ENCODE measurements at places on chromosomes 16 and 17.
A peak's percentile ranks its signal among the peaks of the same experiment; 100 is the strongest.

DNA sequence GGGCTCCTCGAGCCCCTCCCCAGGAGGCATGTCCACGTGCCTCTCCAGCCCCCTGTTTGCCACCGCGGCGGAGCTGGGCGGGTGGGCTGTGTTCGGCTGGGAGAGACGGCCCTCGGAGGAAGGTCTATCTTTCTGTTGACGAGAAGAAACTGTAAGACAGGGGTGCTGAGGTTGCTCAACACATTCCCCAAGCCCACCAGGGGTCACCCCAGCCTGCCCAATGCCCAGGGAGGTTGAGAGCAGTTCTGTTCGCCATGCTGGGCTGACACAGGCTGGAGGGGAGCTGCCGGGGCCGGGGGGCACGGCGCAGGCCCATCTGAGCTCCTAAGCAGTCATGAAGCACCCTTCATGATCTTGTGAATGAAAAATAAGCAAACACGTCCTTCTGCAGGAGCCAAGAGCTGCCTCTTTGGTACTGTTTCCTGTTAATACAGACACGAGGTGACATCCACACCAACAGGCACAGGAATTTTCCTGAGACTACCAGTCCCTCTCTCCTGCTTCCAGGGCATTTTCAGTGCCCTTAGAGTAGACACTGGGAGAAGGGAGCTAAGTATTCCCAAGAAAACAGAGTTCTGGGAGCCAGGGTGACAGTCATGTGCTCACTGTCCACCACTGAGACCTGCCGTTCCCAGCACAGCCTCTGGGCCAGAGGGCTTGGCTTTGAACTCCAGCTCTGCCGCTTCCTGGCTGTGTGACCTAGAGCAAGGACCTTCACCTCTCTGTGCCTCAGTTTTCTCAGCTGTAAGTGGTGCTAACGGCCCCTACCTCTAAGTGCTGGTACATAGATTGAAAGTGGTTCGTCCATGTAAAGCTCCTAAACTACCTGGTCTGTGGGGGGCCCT is 9.2 kb downstream of the UBALD2 start:
- no peak for DNase-seq

DNA sequence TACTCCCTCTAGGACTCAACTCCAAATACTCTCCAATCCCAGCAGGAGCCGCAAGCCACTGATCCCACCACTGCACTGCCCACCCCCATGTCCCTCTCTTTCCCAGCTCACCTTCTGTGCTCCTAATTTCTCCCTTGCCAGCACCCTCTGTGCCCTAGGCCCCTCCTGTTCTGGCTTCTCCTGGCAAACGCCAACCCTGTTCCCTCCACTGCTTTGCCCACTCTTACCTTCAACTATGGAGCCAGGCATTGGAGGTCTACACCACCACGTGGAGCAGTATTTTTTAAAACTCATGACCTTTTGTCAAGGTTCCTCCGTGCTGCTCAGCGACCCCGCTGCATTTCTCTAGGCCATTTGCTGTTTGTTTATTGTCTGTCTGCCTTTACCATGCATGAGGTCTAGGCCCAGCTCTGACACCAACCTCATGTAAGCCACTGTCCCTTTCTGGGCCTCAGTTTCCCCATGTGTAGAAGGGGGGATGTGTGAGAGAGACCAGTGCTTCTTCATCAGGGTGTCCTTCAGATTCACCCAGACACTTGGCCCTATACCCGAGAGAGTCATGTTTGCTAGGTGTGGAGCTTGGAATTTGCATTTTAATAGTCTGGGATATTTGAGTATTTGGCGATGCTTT is 4.6 kb downstream of the CCDC102A start:
- DNase-seq: no peak

GRCh38 chr17:48420823-48421222 is 9.2 kb downstream of the SKAP1 start:
- DNase-seq: no peak

DNA sequence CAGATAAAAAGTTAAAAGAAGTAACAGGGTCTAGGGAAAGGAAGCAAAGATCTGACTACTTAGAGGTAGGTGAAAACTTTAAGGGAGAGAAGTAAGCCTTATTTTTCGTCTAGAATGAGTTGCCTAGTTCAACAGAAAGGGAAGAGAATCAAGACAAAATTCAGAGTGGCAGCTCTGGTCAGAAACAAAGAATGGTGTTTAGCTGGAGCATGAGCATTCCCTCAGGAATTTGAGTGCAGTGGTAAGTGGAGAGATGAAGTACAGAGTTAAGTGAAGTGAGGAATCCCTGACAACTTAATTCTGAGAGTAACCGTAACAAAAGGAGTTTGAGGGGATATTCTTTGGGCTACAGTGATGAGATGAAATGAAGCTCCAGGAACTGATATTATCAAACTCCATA is 11.5 kb downstream of the SMG6 start:
- no peak for DNase-seq

- no peak for DNase-seq
Observed at GRCh38 chr16:82358606-82359221, 188.7 kb upstream of the MPHOSPH6 start.

DNA sequence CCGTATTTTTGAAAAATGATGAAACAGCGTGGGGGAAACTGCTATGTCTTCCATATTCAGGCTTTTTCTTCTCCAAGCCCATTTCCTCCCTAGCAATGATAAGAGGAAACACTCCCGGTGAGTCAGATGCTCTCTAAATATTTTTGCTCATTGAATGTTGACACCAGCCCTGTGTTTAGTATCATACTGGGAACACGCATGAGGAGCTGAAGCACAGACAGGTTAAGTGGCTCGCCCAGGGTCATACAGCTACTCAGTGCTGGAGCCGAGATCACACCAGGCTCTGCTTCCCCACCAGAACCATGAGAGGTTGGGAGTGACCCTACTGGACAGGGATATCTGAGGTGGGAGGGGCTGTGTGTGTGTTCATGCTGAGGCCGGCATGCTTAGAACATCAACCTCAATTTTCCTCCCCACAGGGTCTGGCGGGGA is 37.8 kb upstream of the ADGRG1 start:
- no peak for DNase-seq

DNA sequence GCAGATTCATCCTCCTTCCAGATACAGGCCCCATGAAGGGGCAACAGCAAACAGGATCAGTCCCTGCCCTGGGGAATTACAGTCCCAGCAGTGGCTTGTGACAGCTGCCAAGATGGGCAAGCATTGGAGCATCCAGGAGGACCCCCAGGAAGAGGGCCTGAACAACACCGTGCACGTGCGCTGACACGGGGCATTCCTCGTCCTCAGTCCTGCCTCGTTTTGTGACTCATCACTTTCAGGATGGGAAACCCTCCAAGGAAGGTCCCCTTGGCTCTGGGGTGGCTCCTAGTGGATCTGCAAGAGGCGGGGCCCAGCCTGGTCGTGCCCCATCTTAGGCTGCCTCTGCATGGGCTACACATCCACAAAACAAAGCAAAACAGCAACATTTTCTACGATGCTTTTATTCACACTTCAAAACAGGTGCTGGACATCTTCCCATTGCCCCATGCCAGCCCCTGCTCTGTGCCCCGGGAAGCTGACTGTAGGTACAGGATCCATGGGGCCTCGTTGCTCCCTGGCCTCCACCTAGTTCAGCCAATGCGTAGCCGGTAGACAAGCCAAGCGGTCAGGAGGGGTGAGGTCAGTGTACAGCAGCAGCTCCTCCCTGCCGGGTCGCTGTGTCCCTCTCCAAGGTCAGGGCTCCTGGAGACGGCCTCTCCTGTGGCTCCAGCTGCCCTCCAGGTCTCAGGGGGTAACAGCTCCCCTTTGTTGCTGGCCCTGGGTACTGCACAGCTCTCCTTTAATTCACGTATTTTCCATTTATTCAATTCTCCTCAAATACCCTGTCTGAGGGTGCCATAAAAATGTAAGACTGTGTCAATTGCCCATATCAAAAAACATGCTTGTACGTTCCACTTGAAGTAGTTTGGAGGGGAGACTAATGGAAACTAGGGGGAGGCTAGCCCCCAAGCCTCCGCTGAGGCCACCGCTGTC is 32.2 kb downstream of the ACTG1 start:
- no peak for DNase-seq

GRCh38 chr16:72590151-72590937 is 418.4 kb upstream of the PMFBP1 start:
- peak; percentile 10 for DNase-seq

- no peak for DNase-seq
Observed at GRCh38 chr16:76854234-76854633, 336.8 kb upstream of the MON1B start.

GRCh38 chr16:56269811-56270684 is 78.8 kb downstream of the GNAO1 start:
- no peak for DNase-seq

- no peak for DNase-seq
Observed at GRCh38 chr16:2712063-2712441, 8.0 kb downstream of the PRSS27 start.

GRCh38 chr17:64009571-64010402 is 10.6 kb downstream of the ICAM2 start:
- no peak for DNase-seq

GRCh38 chr16:88359008-88359407 is 23.8 kb upstream of the ZNF469 start:
- no peak for DNase-seq

DNA sequence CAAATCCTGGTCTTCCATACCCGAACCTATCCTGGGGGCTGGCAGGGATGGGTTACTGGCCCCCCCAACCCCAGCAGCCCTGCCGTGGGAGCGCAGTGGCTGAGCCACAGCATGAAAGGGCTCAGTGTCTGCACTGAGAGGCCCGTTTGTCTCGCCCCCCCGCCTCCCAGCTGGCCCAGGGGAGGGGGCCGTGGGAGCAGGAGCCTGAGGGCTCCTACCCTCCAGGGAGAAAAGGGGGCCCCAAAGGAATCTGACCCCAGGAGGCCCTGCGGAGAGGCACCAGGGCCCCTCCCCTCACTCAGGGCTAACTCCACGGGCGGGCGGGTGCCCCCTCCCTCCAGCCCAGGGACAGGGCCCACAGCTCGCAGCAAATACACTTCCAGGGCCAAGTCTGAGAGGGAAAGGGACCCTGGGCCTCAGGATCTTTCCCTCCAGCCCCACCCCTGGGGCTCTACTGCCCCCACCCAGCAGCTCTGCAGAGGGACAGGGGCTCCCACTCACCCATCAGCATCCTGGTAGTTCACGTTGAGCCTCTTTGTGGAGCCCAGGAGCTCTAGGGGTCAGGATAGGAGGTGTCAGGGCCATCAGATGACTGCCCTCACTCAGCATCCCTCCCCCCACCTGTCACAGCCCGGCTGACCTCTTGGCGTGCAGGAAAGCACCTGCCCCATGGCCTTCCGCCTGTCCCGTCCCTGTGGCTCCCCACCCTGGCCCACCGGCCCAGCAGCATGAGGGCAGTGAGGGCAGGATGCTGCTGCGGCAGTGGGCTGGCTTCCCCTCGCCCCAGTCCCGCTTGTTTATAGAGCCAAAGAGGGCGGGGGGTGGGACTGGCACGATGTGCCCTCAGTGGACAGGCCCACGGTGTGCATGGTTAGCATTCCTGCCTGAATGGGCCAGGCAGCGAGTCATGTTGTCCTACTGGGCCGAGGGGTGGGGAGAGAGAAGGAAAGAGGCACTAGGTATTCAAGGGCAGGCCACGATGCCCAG is 7.3 kb downstream of the CASKIN2 start:
- no peak for DNase-seq

DNA sequence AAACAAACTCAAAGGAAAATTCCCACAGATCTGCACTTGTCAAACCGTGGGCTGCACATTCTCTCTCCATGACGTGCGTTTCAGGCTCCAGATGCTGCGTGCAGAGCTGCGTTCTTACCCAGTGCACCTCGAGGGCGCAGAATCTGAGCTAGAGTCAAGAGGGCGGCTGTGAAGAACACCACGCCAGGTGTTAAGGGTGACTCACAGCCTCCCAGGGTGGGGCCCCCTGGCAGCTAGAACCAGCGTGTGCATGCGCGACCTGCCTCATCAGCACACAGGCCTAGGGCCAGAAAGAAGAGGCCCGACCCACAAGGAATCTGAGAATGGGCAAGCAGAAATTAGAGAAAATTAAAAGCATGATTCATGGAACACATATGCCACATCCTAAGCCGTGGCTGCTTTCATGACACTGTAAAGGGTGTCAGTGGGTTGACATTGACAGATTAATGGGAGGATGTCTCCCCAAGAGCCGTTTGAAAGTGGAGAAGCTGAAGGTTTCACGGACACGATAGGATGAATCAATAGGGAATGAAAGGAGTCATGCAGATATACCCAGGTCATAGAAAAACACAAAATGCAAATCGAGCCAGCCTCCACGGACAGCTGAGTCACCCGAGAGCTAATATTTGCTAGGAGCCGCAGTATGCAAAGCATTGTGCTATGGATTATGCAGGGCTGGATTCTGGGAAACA is 29.0 kb downstream of the MARCHF10 start:
- no peak for DNase-seq

- no peak for DNase-seq
Observed at GRCh38 chr17:61345825-61346666, 53.6 kb upstream of the TBX2 start.

DNA sequence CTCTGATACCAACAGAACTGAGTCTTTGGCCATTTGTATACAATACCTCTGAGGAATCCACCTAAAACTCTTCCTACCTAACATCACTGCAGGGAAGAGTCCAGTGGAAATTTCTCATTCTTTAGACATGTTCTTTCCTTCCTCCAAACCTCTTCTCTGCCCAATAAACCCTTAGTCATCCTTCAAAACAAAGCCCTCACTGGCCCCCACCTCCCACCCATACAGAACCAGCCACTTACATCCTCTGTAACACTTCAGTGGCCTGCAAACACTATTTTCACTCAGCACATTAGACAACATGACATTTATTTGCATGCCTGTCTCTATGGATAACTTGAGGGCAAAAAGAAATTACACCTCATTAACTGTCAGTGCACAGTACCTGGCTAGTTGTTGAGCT is 200.3 kb upstream of the NOG start:
- no peak for DNase-seq

DNA sequence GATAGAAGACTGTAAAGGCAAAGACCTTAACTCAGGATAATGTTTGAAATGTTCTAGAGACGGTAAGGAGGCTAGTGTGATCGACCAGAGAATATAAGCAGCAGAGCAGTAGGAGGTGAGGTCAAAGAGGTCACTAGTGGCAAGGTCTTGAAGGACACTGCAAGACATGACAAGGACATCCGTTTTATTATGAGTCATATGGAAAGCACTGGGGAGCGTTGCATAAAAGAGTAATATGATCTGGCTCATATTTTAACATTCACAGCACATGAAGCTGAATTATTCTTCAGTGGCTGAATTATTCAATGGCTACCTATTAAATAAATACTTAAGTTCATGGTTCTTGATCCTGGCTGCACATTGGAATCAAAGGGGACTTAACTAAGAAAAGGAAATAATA is 123.7 kb downstream of the SOX9 start:
- DNase-seq: no peak

DNA sequence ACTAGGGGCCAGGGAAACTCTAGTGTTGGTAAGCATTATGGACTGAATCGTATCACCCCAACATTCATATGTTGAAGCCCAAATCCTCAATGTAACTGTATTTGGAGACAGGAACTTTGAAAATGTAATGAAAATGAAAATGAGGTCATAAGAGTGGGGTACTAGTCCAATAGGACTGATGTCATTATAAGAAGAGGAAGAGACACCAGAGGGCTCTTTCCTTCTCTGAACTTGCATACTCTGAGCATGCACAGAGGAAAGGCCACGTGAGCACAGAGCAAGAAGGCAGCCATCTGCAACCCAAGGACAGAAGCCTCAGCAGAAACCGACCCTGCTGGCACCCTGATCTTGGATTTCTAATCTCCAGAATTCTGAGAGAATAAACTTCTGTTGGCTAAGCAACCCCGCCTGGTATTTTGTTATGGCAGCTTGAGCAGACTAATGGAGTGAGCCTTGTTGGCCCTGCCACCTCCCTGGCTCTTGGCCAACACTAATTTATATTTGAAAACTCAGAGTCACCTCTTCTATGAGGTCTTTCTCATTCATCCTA is 273.4 kb downstream of the NTN1 start:
- no peak for DNase-seq
